Activated naive CD4-positive, alpha-beta T cell treated with Interleukin-2 at 50 U/mL for 16 hours (primary cell): ENCODE measurements at places on chromosomes 3 and 15.

- DNase-seq: no peak
These were observed 629 bp downstream of the RPL24 start for GRCh38 chr3:101685870-101686307.

- no peak for DNase-seq
These were observed 402.4 kb downstream of the MAGI1 start for GRCh38 chr3:65636326-65636725.

- no peak for DNase-seq
These were observed 58.2 kb downstream of the MEX3B start for GRCh38 chr15:81987628-81988027.

GRCh38 chr3:97720417-97720816 is 44.1 kb upstream of the ARL6 start:
- DNase-seq: no peak

DNA sequence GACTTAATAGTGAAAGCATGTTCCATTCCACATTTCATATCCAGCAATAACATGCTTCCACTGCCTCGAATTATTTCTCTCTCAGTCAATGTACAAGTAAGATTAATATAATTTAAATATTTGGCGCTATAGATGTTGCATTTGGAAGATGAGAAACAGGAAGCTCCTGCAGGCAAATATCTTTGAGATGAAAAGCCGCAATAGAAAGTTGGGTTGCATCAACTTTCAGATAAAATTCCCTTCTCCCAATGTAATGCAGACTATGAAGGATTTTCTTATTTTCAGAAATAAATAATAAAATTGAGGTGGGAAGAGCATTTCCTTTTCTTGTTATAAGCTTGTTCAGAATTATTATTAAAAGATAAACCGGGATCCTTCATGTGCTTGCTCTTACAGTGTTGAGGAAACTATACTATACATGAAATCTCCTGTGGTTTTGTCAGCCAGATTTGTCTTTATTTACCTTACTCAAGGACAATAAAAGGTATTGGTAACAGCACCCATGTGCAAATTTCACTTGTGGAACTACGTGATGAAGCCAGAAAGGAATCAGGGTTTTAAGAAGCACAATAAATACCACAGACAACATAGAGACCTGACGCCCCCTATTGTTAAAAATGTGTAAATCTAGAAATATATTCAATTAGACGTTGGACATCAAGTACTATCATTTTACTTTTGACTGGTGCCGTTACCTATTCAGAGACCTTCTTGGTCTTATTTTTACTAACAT is 307.0 kb downstream of the ARPP21 start:
- DNase-seq: no peak

GRCh38 chr3:48301800-48302166 is 31.7 kb downstream of the SPINK8 start:
- DNase-seq: no peak

GRCh38 chr15:61057376-61057775 is 171.7 kb downstream of the RORA start:
- DNase-seq: no peak

DNA sequence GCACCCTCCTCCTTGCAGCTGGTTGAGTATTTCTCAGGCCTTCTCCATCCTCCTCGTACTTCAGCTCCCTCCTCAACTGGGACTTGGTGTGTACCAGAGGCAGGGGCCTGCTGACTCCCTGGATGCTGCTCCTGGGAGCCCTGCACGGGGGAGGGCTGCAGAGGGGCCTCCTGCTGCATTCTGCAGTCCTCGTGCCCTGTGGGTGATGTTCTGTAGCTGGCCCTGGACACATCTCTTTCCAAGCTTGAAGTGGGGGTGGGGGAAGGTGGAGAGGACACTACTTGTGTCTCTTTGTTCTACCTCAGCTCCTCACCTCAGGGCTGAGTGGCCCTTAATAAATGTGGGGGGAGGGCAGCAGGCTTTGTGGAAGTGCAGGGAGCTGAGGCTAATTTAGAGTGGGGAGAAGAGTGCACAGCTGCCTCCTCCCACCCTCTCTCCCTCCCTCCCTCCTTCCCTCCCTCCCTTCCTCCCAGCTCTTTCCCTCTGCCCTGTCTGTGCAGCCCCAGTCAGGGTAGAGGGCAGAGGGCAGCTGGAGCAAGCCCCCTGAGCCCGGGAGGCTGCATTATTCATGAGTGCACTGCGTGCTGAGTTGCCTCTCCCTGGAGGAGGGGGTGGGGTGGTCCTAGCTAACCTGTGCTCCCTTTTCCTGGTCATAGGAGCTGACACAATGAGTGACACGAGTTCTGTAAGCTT is 3.7 kb upstream of the GRM2 start:
- no peak for DNase-seq

DNA sequence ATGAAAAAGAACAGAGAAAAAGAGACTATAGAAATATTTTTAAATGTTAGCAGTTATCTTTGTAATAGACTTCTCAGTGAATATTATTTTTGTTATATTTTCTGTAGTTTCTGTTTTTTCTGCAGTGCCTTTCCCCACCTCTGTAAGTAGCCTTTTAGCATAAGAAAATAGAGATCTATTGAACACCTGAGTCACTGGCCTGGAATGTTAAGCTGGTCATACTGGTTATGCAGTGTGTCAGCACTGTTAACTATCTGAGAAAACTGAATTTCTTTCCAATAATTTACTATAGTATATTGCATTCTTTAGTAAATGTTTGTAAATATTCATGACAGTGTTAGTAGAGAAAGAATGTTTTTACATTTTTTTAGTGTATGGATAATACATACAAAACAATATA is 79.8 kb downstream of the NECTIN3 start:
- DNase-seq: no peak

DNA sequence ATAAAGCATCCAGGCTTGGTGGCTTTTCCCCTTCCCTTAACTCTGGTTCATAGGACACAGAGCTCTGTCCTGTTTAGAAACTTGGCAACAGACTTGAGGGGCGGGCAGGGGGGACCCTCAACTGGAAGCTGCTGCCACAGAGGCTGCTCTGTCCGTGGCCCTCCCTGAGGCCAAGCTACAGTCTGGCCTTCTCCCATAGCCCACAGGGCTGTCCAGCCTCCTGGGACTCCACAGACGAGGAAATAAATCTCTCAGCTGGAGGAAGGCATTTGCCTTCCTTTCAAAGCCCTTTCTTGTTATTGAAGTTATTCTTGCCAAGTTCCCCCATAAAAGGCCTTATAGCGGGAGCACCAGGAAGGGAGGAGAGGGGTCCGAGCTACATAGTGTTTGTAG is 248.8 kb upstream of the TPM1 start:
- no peak for DNase-seq

DNA sequence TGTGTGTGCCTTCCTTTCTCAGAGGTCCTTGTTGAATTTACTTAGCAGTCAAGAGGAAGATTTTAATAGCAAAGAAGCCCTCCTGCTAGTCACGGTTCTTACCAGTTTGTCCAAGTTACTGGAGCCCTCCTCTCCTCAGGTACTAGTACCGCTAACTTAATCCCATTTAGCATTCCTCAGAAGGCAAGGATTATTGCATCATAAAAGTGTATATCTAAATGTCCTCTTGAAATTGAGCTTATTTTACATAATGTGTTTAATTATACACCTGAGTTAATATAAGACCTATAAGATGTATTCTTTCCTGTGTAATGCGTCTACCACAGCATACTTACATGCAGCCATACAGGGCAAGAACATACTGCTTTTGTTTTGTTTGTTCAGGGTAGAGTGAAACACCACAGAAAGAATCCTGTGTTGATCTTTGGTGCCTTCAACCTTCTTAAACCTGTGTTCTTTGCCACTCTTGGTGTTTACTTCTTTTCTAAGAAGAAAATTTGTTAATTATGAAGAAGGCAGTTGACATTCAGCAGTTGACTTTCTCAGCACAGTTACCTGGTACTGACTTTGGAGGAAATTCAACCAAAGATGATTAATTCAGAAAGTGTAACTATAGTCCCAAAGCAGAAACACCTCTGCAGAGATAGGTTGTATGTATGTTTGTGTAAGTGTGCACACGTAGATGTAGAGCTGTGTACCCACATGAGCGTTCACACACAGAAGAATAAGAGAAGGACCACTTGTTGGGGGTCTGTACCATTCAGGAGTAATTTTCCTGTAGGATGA is 33.1 kb downstream of the POLG start:
- no peak for DNase-seq

DNA sequence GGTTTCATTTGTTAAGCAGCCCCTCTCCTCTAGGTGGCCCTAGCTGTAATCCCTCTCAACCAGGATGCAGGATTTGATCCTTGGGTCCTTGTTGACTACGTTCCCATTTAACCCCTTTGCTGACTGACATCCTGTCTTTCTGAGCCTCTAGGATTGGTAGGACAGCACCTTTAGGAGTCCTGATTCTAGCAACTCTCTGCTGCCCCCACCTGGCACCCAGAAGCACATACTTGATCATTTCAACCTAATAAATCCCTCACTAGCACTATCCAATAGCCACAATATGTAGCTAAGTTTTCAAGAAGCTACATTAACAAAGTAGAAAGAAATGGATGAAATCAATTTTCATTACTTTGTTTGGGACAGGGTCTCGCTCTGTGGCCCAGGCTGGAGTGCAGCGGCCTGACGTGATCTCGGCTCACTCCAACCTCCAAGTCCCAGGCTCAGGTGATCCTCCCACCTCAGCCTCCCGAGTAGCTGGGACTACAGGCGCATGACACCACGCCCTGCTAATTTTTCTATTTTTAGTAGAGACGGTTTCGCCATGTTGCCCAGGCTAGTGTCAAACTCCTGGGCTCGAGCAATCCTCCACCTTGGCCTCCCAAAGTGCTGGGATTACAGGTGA is 28.3 kb downstream of the RSL24D1 start:
- DNase-seq: peak; percentile 56

DNA sequence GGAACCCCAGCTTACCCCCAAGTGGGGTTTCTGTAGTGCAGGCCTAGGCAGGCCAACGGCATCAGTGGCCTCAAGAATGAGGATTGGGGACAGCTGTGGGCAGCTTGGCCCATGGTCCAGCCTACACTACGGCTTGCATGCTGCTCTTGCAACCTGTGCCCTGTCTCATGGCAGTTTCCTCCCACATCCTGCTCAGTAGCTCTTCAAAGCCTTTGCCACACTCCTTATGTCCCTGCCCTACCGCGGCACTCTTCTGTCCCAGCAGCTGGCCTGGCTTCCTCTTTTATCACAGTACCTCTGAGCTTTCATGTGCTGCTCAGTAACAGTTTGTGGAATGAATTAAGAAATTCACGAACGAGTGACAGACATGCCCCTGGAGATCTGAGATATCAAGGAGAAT is 431.0 kb downstream of the EPHB1 start:
- DNase-seq: no peak

DNA sequence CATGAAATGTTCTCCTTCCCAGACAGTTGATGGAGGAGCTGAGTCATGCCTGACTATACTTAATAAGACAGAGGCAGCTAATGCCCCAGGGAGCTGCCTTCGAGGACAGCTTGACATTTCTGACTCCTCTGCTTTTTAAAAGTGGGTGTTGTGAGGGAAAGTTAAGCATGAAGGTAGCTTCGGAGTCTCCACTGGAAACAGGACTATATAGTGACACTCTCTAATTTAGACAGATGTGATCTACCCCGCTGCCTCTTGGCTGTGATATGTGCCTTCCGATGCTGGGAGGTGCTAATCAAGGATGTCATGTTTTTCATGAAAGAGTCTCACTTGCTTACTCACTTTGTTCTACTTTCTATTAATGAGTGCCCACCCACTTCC is 72.7 kb downstream of the IL1RAP start:
- DNase-seq: peak; percentile 55

GRCh38 chr15:24858737-24859601 is 95.8 kb upstream of the SNRPN start:
- no peak for DNase-seq

- DNase-seq: no peak
These were observed 19.1 kb upstream of the DNAAF4 start for GRCh38 chr15:55527150-55527549.

DNA sequence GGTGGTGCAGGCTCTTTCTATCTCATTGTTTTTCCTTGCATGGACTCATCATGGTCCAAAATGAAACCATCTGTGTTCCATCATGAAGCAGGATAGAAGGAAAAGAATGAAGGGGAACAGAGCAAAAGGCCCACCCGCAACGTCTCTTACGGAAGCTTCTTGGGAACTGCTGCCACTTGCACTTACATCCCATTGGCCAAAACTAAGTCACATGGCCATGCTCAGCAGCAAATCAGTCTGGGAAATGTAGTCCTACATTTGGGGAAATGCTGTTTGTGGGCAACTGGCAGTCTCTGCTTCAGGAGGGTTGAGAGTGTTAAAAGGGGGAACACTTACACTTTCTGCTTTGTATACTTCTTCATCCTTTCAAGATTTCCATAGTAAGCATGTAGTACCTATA is 191.6 kb downstream of the SV2B start:
- DNase-seq: no peak

DNA sequence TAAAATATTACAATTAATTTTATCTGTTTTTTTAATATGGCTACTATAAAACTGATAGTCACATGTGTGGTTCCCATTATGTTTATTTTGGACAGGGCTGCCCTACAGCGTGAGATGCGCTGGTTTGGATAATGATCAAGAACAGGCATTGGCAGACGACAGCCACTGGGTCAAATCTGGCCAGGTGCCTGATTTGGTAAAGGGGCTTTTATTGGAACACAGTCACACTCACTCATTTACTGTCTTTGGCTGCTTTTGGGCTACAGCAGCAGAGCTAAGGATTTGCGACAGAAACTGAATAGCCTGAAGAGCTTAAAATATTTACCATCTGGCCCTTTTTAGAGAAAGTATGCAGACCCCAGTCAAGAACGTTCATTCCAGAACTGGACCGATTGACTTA is 724.2 kb upstream of the CFAP20DC start:
- no peak for DNase-seq

GRCh38 chr3:12730506-12731242 is 28.4 kb downstream of the TMEM40 start:
- no peak for DNase-seq

DNA sequence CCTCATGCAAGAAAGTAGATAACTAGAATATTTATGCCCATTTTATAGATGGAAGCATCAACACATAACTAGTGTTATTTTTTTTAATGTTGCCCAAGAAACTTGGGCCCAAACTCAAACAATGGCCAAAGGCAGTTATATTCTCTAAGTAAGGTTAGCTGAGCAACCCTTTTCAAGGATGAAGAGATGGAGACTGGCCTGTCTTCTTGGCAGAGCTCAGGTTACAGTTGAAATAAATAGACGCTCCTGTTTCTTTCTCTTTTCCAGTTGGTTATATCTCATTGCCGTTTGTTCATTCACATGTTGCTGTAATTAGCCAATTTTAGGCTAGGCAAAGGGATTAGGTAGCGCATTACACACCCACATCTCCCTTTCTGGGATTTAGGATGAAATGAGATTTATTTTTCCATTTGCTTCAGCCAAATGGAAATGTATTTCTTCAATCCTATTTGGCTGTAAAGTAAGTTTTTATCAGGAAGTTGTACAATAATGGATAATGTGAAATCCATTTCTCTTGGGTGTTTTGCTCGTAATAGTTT is 93.2 kb downstream of the CMSS1 start:
- no peak for DNase-seq
